ENCODE measurements at places on chromosomes 5 and 9. TPM values are rescaled to one million over a fixed set of nuclear protein-coding genes. Genes with fewer than 3 reads are reported as not detected.

Gene TRIP13
- polyA plus RNA-seq: 60.2 TPM

Gene TNFSF15
- polyA plus RNA-seq: 3.1 TPM

Gene TMEM203
- 29.2 TPM for polyA plus RNA-seq

Gene DDX4
- polyA plus RNA-seq: not detected

Gene ATP10B
- not detected for polyA plus RNA-seq

Gene MTX3
- polyA plus RNA-seq: 8.1 TPM

Gene GMCL2
- not detected for polyA plus RNA-seq

Gene SLC6A7
- polyA plus RNA-seq: not detected

Gene GPR150
- not detected for polyA plus RNA-seq

Gene ABLIM3
- 3.0 TPM for polyA plus RNA-seq

Gene SCGB3A1
- not detected for polyA plus RNA-seq

Gene RASGRF2
- 2.2 TPM for polyA plus RNA-seq

Gene CAVIN4
- polyA plus RNA-seq: 0.86 TPM

Gene HRCT1
- 0.41 TPM for polyA plus RNA-seq
